ENCODE measurements at places on chromosomes 2 and 18. TPM values are rescaled to one million over a fixed set of nuclear protein-coding genes. Genes with fewer than 3 reads are reported as not detected.
A peak's percentile ranks its signal among the peaks of the same experiment; 100 is the strongest.

- no peak for DNase-seq
Observed at GRCh38 chr2:208407667-208408066, 1.1 kb downstream of the PTH2R start.

DNA sequence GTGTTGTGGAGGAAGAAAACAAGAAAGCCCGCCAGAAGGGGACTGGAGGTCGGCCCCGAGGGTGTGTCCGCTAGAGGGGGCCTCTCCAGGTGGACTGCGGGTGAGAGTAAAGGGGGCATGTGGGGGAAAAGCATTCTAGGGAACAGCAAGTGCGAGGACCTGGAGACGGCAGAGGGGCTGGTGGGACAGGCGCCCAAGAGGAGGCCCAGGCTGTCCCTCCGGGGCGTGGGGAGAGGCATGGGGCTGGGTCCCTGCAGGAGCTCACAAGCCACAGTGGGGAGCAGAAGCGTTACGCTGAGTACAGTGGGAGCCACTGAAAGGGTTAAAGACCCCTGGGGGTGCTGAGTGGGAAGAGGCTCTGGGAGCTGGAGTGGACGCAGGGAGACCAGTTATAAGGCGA lies 1.6 kb upstream of the KLF11 start:
- DNase-seq, result no peak

DNA sequence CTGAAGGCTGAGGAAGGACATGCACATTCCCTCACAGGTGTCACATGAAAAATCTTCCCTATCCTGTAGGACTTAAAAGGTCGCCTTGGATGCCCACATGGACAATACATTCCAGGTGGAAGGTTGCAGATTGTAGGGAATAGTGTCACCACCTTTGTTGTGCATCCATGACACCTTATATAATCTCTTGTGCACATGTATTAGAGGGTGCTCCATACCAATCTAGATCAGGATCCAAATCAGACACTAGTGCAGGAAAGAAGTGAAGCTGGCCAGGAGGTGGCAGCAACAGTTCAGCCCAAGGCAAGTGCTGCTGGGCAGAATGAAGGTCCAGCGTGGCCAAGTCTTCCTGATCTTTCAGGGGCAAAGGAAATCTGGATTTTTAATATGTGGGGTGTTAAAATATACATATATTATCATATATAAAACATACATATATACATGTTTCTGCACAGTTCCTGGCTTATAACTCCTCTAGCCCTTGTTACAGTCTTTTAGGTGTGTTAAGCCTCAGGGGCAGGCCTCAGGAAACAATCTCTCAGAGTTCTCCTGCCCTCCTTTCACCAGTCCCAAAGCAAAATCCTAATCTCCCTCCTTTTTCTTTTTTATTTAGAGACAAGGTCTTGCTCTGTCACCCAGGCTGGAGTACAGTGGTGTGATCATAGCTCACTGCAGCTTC lies 16.6 kb downstream of the NIF3L1 start:
- DNase-seq, result peak; percentile 81

- DNase-seq, result no peak
Observed at GRCh38 chr2:212898011-212898410, 253.4 kb downstream of the IKZF2 start.

DNA sequence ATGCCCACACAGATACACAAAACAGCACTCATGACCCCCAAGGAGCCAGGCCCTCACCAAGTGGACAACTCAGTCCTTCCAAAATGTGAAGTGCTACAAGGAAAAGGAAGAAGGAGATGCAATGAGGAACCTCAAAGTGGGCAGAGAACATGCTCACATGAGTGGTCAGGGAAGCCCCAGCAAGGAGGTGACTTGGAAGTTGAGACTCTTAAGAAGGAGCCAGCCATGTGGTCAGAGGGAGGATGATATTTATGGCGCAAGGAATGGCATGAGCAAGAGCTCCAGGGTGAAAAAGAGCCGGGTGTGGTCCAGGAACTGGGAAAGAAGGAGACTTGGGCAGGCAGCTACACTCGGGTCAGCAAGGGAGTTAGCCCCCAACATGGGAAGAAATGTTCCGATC lies 30.0 kb upstream of the KLHL29 start:
- no peak for DNase-seq

The SERPINB13 gene
- total RNA-seq, result not detected

- no peak for DNase-seq
Observed at GRCh38 chr2:114192362-114192761, 250.1 kb upstream of the DPP10 start.

- DNase-seq, result no peak
Observed at GRCh38 chr18:44781886-44782285, 101.2 kb downstream of the SETBP1 start.

The UGT1A4 gene
- 0.93 TPM for total RNA-seq

DNA sequence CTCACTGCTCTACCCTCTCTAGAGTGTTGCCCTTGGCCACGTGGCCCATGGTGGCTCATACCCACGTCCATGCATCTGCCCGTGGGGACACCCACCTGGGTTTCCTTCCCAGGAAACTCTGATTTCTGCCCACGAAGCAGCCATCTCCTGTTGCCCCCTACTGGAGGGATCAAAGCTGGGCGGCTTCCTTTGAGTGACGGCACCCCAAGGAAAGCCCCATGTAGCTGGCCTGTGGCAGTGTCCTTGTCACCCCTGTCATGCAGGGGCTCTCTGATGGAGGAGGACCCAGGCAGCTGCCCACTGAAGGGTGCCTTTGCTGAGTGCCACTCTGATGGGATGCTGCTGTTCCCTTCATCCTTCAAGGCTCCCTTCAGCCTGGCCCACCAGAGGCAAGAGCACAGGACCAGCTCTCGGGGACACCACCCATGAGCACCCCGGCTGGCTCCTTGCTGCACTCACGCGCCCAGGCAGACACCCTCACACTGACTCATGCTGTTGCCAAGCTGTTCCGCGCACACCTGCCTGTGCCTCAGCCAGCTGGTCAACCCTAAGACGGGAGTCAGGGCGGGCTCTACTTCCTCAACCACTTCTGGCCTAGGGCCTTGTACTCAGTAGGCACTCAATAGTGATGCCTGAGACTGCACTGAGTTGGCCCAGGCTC lies 101.1 kb downstream of the CTIF start:
- DNase-seq, result no peak

The CD28 gene
- total RNA-seq, result 1.5 TPM

Data from colonic mucosa (tissue), 4 donors.